ENCODE measurements at places on chromosomes 6 and 20.

- no peak for DNase-seq
These were observed 41.9 kb upstream of the PRSS16 start for GRCh38 chr6:27205375-27206278.

GRCh38 chr6:134642279-134642678 lies 307.6 kb downstream of the ALDH8A1 start:
- DNase-seq, result no peak

GRCh38 chr6:155311086-155311485 lies 3.2 kb downstream of the TFB1M start:
- DNase-seq, result no peak

GRCh38 chr6:137543114-137543513 lies 48.9 kb upstream of the OLIG3 start:
- no peak for DNase-seq

DNA sequence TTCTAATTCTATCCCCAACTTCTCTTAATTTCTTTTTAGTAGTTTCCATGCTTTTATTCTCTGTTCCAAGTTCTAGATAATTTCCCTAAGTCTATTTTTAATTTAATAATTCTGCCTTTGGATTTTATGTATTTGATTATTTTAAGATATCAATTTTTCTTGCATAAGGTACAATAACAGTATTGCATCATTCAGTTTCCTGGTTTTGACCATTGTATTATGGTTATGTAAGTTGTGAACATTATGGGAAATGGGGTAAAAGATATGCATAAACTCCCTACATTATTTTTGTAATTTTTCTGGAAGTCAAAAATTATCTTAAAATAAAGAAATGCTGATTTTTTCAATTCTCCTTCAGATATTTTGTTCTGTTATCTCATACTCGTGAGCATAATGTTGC lies 21.1 kb upstream of the CENPW start:
- DNase-seq, result no peak

DNA sequence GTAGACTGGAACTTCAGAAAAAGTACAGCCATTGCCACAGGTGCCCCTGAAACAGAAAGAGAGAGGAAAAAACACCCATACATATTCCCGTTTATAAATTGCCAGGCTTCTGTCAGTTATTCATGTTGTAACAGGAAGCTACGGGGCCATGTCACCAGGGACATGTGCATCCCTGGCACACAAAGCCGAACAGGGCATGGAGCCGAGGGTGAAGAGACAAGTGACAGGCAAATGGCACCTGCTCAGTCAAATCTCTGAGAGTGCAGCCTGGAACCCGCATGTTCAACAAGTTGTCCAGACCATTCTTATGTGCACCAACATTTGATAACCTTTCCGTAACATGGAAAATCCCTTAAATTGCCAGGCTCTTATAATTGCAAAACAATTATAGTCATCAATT lies 740.7 kb downstream of the KIF16B start:
- DNase-seq, result no peak

GRCh38 chr20:21344206-21344900 lies 41.2 kb downstream of the XRN2 start:
- DNase-seq, result no peak

DNA sequence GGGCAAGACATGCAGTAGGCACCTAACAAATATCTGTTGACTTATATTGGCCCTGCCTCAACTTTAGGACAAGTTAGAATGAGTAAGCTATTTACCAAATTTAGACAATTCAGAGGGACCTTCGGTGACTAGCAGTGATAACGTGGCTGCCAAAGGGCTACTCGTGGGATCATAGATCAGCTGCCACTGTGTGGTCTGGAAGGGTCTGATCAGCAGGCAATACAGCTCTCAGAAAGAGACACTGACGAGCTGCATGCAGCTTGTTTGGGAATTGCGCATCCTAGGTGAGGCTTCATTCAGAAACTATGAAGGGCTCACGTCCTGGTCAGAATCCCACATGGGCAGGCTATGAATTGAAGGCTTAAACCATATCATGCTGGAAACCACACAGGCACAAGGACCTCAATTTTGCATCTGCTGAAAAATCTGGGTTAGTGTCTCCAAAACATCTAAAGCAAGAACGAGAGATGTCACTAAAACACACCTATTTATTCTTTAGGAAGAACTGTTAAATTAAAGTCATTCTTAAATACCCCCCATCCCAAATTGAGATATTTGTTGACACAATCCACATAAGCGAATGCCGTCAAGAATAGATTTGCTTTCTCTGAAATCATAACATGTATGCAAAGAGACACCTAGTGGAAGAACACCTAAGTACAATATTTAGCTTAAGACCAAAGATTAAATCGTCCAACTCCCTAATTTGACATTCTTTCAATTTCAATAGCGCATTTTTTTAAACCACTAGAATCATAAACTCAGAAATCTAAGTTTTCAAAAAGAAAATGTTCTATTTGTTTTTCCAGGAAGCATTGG lies 79.6 kb downstream of the IPCEF1 start:
- peak; percentile 72 for DNase-seq

DNA sequence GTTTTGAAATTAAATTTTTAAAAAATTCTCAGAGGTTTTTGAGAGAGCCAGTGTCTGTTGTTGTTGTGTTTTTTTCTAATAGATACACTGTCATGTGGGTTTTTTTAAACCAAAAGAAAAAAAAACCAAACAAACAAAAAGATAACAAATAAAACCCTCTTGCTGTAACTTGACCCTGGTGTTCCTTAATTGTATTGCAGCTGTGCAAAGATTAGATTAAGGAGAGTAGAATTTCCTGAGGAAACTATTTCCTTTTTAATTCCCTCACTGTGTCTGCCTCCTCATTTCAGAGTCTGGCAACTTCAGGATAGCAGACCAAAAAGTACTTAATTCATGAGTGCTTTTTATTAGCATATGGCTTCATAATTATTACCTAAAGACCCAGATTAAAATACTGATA lies 281.9 kb downstream of the EPM2A start:
- no peak for DNase-seq
